IMR-90 (cell line): ENCODE measurements at places on chromosomes 2 and 18. TPM values are rescaled to one million over a fixed set of nuclear protein-coding genes. Genes with fewer than 3 reads are reported as not detected.

GRCh38 chr2:206920951-206921350, 18.4 kb upstream of the CPO start:
- no peak for DNase-seq
- no peak overlapping the region for H3K27ac ChIP-seq
- no peaks in the 10 kb centered on the region for H3K27me3 ChIP-seq
- H3K36me3 ChIP-seq = no peaks in the 10 kb centered on the region
- H3K4me3 ChIP-seq = no peak overlapping the region

- no peak overlapping the region for H3K4me3 ChIP-seq
- no peaks in the 10 kb centered on the region for H3K36me3 ChIP-seq
- H3K27ac ChIP-seq = no peak overlapping the region
- 0 out of 2 replicates have a peak, but pooled peaks cover 1% of the 10 kb centered on the region for H3K4me1 ChIP-seq
- peaks cover 52% of the 10 kb centered on the region for H3K27me3 ChIP-seq
These were observed 175.3 kb downstream of the INHBB start for GRCh38 chr2:120520929-120521912.

Gene GCG
- not detected in 2 replicates for total RNA-seq

- H3K27me3 ChIP-seq = no peaks in the 10 kb centered on the region
- H3K36me3 ChIP-seq = no peaks in the 10 kb centered on the region
- H3K27ac ChIP-seq = no peak overlapping the region
These were observed 351.5 kb downstream of the NR4A2 start for GRCh38 chr2:155980941-155981560.

Gene SESTD1
- 11.1 and 12.7 TPM in 2 replicates for total RNA-seq

Gene LOXHD1
- not detected in 2 replicates for total RNA-seq

DNA sequence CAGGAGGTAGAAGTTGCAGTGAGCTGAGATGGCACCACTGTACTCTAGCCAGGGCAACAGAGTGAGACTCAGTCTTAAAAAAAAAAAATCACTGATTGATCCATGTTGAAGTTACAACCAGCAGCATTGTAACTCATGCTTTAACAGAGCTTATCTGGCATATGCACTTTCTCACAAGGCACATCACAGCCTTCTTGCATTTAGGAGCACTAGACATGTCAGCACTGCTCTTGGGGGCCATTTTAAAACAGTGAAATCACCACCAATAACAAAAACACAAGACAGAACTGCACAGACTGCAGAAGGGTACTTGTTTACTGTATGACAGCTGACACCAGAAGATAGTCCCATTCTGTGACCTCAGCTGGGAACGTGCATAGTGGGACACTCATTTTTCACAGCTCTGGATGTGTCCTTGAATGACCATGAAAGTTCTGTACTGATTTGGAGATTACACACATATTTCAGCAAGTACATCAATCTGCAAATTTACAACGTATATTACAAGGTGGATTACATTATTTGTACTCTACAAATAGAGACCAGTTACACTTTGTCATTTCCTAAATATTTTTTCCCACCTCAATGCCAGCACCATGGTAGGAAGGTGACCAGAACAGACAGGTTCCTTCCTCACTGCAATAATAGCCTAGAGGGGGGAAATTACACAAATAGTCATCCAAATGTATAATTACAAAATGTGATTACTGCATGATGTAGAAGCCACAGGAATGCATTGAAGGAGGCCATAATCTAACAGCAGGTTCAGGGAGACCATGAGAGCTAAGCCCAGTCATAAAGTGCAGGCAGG, 35.1 kb downstream of the CCBE1 start:
- H3K27me3 ChIP-seq = no peaks in the 10 kb centered on the region
- H3K4me1 ChIP-seq = peaks cover 31% of the 10 kb centered on the region
- H3K27ac ChIP-seq = no peak overlapping the region
- no peak overlapping the region for H3K4me3 ChIP-seq
- peak; percentile 72 for DNase-seq
- no peaks in the 10 kb centered on the region for H3K36me3 ChIP-seq

Gene GRP
- not detected in 2 replicates for total RNA-seq

Gene SLC9A2
- total RNA-seq = not detected in 2 replicates

Gene SEPTIN10
- total RNA-seq = 82.6 and 83.9 TPM in 2 replicates

DNA sequence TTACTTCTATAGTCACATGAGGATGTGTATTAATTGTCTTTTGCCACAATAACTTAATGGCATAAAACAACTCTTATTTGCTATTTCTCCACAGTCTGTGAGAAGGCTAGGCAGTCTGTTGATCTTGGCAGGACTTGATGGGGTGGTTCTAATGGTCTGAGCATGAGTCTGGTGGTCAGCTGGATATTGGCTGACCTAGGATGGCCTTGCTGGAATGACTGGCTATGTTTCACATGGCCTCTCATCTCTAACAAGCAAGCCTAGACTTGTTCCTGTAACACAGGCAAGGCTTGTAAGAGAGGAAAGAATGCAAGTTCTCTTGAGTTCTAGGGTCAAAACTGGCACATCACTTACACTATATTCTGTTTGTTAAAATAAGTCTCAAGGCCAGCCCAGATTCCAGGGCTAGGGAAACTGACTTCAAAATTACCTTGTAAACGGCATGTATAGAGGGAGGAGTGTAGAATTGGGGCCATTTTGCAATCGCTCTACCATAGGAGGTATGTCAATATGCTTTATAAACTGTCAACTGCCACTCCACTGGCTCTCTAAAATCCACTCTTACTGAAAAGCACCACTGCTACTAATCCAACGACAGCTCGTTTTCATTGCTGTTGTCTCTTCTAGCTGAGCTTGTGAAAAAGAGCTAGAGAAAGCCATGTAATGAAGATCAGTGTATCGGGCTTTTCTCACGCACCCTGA, 325.0 kb upstream of the PKDCC start:
- no peak overlapping the region for H3K4me3 ChIP-seq
- DNase-seq = peak; percentile 52
- H3K4me1 ChIP-seq = no peaks in the 10 kb centered on the region; the same call in 1 of the 2 replicates
- no peaks in the 10 kb centered on the region for H3K36me3 ChIP-seq
- no peaks in the 10 kb centered on the region; the same call in 1 of the 2 replicates for H3K27me3 ChIP-seq

GRCh38 chr2:136248907-136249306, 131.0 kb upstream of the CXCR4 start:
- H3K27me3 ChIP-seq = no peaks in the 10 kb centered on the region
- no peaks in the 10 kb centered on the region for H3K4me1 ChIP-seq
- H3K36me3 ChIP-seq = no peaks in the 10 kb centered on the region
- no peak for DNase-seq
- no peak overlapping the region for H3K27ac ChIP-seq

DNA sequence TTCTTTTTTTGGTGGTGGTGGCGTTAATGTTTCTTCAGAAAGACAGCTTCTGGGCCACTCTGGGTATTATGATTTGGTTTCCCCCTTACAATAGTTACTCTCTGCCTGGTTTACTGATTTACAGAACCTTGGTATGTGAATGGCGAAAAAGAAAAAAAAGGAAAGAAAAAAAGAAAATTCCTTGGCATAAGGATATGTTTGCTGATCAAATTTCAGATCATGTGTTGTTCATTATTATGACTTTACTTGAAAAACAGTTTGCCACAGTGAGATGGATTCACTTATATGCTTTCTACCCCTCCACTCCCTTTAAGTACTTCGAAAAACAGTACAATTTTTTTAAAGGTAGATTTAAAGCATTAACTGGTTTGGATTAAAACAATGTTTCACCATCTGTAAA, 21.0 kb downstream of the BCL11A start:
- H3K27ac ChIP-seq = no peak overlapping the region
- no peaks in the 10 kb centered on the region for H3K36me3 ChIP-seq
- peaks cover 23% of the 10 kb centered on the region for H3K27me3 ChIP-seq
- H3K4me3 ChIP-seq = no peak overlapping the region
- peaks cover 4% of the 10 kb centered on the region; the same call in 1 of the 2 replicates for H3K4me1 ChIP-seq
- no peak for DNase-seq

Gene PLEK
- under 0.01 TPM in 1 of 2 replicates, not detected in the other for total RNA-seq

DNA sequence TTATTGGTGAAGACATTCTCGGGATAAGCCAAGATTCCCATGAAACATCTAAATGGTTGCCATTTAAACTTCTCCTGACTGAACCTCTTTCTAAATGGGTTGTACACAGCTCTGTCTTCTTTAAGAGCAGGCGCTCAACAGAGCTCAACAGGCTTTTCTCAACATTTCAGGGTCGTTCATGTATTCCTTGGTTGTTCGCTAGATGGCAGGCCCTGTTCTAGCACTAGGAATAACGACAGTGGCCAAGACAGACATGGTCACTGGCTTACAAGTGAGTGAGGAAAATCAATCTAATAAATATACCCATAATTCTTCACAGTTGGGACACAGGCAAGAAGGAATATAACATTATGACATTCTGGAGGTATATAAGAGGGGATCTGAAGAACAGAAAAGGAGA, 154.5 kb downstream of the SMAD2 start:
- H3K36me3 ChIP-seq = no peaks in the 10 kb centered on the region
- H3K27ac ChIP-seq = no peak overlapping the region
- H3K4me3 ChIP-seq = no peak overlapping the region
- 0 out of 2 replicates have a peak, but pooled peaks cover 2% of the 10 kb centered on the region for H3K27me3 ChIP-seq
- peak; percentile 21 for DNase-seq

Gene IL36G
- not detected in 2 replicates for total RNA-seq

Gene SERPINB11
- 0.18 TPM in 1 of 2 replicates, not detected in the other for total RNA-seq

GRCh38 chr2:176082824-176083751, 674 bp downstream of the EVX2 start:
- no peak overlapping the region for H3K27ac ChIP-seq
- peaks cover 90% of the 10 kb centered on the region for H3K27me3 ChIP-seq
- H3K4me1 ChIP-seq = peaks cover 1% of the 10 kb centered on the region
- no peaks in the 10 kb centered on the region for H3K36me3 ChIP-seq
- no peak for DNase-seq
- no peak overlapping the region for H3K4me3 ChIP-seq

Gene IGFBP5
- 392 and 433 TPM in 2 replicates for total RNA-seq

GRCh38 chr2:162734866-162735265, 103.7 kb downstream of the KCNH7 start:
- H3K27me3 ChIP-seq = no peaks in the 10 kb centered on the region
- DNase-seq = no peak
- H3K27ac ChIP-seq = no peak overlapping the region
- no peak overlapping the region for H3K4me3 ChIP-seq
